ENCODE measurements at places on chromosomes 12 and 14.

DNA sequence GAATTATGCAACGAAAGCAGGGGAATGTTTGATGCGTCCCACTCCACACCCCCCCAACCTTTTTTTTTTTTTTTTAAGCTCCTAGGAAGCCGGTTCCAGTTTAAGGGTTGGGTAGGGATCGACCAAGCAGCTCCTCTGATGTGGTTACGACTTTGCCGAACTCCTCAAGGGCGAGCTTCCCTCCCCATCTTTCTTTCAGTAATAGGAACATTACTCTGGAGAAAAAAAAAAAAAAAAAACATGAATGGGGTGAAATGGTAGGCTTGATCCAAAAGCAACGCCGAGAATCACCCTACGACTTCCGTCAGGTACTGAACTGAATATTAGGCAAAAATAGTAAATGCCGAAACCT is 9.6 kb downstream of the BMP4 start:
- DNase-seq, result peak; percentile 17

GRCh38 chr12:25262389-25263074 is 11.8 kb upstream of the KRAS start:
- DNase-seq, result no peak

DNA sequence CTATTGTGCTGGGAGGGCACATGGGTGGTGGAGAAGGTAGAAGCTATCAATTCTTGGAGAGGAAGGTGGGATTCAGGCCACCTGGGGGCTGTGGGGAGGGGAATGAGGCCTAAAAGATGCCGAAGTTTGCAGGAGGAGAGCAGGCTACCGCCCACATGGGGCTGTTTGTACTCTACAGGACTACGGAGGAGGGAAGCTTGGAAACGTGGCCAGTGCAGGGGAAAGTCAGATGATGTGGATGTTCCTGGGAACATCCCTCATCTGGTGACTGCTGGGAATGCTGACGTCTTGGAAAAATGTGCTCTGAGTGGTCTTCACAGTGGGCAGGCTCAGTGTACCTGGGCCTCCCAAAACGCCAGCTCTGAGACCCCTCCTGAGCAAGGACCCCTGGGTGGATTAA is 78.5 kb downstream of the TNFAIP2 start:
- DNase-seq, result no peak

- no peak for DNase-seq
Observed at GRCh38 chr12:108580531-108580930, 17.4 kb downstream of the TMEM119 start.

GRCh38 chr12:117155278-117156060 is 34.8 kb downstream of the FBXO21 start:
- DNase-seq, result peak; percentile 42

- no peak for DNase-seq
Observed at GRCh38 chr12:97536353-97536752, 73.7 kb downstream of the RMST start.

DNA sequence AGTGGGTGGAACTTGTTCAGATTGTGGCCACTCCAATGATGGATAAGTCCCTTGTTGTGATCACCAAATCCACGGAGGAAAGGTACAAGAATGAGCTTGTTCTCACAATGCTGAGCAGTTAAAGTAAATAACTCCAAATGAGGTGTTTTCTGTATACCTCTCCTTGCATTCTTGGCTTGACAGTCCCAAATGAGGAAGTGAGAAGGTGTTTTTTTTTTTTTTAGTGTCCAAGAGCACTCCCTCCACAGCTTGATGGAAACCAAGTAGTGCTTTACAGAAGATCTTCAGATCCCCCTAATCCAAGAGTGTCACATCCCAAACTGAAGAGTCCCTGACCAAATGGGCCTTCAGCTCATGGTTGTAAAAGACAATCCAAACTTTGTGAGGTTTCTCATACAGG is 153.6 kb downstream of the ATP23 start:
- no peak for DNase-seq
